ENCODE measurements at places on chromosomes 5 and 9.

- DNase-seq = no peak
Measured at GRCh38 chr5:159891371-159891770, 24.9 kb upstream of the ADRA1B start.

DNA sequence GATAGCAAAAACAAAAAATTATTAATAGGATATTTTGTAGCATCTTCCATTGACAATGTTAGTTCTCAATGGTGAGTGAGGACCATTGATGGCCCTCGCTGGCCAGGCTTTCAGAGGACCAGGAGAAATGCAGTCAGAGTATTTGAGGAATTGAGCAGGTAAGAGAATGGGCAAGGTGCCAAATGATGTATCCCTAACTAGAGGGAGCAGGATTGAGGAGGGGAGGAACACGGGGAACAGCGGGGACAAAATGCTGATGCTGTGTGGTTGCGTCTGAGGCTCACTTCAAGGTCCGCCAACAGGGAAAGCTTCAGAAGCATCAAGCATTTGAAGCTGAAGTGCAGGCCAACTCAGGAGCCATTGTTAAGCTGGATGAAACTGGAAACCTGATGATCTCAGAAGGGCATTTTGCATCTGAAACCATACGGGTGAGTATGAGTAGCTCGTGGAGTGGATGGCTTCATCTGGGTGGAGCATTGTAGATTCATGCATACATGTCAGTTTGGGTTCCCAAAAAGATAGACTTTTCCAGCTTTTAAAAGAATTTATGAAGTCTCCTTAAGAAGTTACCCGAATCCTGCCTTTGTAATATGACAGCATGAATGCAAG, 16.2 kb downstream of the SPTAN1 start:
- DNase-seq = no peak

- no peak for DNase-seq
Measured at GRCh38 chr9:128625391-128626146, 31.1 kb downstream of the DYNC2I2 start.

GRCh38 chr5:148135091-148136048, 33.0 kb upstream of the SPINK14 start:
- DNase-seq = no peak

DNA sequence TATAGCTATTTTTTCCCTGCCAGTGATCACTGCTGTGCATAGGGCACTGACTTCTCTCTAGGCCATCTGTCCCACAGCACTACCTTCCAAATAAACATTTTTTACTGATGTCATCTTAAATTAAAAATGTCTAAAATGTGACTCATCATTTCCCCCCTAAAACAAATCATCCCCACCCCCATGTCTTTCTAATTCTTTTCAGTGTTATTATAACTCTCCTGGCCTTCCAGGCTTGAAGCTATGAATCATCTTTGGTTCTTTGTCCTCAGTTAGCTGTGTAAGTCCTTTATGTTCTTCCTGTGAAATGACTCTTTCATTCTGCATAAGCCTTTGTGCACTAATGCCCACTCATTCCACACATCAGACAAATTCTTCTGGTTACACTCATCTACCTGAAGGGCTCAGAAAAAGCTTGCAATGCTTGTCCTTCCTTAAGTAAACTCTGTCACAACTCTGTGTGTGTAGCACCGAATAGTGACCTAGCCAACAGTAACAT, 78.1 kb downstream of the CFAP95 start:
- DNase-seq = no peak

DNA sequence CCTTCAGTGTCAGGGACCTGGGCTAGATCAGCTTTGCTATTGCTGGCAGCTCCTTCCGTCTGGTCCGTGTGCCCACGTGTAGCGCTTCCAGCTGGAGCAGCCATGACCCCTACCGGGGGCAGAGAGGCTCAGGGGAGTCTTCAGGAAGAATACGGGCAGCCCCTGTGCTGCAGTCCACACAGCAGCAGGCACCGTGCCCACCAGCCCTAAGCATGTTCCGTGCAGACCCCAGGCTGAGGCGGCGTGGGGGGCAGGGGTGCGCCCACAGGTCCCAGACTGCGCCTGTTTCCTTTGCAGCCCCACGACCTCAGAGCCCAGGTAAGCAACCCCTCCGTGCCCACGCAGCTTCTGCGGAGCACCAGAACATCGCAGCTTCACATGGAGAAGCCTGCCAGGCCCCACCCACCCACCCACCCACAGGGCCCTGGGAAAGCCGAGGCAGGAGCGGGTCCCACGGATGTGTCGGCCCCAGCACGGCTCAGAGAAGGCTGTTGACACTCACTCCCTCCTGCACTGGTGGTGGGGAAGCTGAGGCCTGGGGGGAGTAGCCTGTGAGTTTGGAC, 83.1 kb downstream of the KCNT1 start:
- no peak for DNase-seq

- no peak for DNase-seq
Measured at GRCh38 chr5:174920906-174921550, 196.6 kb downstream of the MSX2 start.

DNA sequence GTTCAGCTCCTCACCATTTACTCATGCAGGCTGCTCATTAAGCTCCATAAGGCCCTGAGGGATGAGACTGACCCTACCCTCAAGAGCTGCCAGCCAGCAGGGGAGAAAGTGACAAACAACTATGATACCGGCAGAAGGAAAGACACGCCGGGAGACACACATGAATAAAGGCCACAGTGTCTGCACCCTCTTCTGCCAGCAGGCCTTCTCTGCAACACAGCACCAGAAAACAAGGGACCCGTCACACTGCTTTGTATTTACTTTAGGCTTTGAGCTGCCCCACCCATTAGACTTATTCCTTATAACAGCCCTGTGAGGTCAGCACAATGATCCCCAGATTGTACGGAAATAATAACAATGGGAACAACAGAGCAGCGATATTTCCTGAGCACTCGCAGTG, 7.2 kb downstream of the GABBR2 start:
- DNase-seq = no peak

DNA sequence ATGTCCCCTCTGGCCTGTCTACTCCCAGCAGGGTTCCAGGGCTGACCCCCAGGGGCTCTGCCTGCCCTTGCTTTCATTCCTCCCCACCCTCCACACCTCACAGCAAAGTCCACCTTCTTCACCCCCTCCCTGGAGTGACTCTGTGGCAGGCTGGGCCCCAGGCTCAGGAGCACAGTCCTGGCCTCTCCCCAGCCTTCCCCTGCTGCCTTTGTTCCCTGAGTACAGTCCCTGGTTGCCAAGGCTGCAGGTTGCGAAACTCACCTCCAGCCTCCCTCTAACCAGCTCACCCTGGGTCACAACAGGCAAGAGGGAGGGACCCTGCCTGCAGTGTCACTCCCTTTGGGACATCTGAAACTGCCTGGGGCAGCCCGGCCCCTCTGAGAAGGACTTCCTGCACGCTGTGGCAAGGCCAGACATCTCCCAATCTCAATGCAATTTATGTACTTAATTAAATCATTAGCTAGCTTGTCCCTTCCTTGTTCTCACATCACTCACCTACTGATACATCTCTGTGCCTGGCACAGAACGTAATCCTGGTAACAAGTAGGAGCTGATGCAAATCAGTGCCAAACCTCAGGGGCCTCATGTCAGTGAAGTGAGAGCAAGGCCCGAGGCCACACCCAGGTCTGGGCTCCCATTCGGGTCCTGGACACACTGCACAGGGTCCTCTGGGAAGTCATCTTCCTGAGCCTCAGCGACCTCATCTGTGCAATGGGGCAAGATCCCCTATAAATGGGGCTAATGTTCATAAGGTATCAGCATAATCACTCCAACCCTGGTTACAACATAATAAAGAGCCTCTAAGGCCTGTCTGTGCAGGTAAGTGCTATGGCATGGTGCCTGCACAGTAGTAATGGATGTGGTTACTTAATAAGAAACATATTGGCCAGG, 27.3 kb upstream of the TRIM14 start:
- no peak for DNase-seq

DNA sequence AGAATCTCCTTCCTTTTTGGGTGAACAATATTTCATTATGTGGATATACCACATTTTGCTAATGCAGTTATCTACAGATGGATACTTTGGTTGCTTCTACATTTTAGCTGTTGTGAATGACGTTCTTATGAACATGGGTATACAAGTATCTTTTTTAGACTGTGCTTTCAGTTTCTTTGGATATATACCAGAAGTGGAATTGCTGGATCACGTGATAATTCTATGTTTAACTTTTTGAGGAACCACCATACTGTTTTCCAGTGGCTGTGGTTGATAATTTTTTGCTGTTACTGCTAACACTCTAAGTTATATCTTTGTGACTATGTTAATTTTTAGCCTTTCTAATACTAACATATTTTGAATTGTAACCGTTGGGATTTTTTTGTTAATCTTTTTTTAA, 12.5 kb downstream of the WDR70 start:
- no peak for DNase-seq

GRCh38 chr9:72477930-72478518, 43.4 kb upstream of the TMC1 start:
- DNase-seq = no peak

DNA sequence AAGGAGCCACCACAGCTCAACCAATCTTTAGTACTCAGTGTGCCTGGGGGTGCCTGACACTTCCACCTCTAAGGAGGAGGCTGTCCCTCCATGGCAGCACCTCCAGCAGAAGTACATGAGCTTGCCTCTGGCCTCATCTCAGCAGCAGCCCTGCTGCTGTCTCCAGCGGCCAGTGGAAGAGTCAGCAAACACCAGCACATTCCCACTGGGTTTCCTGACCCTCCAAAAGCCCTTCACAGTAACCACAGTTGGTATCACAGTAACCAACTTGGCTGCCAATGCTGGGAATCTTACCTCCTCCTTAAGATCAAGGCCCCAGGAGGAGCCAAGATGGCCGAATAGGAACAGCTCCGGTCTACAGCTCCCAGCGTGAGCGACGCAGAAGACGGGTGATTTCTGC, 29.4 kb downstream of the FSTL4 start:
- DNase-seq = no peak

- DNase-seq = no peak
Measured at GRCh38 chr9:109477258-109478050, 20.7 kb downstream of the PTPN3 start.

- no peak for DNase-seq
Measured at GRCh38 chr9:93183663-93184431, at the start of gene WNK2. WNK2 (plus strand) TSS chr9:93184139; CDS start chr9:93184930, 791 bp downstream.

DNA sequence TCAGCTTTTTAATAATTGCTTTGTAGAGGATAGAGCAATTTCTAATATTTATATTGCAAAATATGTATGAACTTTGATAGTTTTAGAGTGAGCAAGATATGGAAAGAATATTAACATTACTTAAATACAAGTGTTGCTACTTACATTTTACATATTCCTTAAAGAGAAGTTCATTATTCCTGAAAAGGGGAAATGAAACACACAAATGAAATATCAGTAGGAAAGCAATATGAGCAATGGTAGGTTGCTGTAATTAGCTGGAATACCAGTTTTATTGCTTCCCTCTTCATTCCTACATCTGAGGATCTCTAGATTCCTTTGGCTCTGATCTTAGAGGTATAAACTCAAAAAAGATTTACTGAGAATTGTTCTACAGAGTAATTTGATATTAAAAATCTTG, 414.1 kb downstream of the FAM170A start:
- DNase-seq = no peak

DNA sequence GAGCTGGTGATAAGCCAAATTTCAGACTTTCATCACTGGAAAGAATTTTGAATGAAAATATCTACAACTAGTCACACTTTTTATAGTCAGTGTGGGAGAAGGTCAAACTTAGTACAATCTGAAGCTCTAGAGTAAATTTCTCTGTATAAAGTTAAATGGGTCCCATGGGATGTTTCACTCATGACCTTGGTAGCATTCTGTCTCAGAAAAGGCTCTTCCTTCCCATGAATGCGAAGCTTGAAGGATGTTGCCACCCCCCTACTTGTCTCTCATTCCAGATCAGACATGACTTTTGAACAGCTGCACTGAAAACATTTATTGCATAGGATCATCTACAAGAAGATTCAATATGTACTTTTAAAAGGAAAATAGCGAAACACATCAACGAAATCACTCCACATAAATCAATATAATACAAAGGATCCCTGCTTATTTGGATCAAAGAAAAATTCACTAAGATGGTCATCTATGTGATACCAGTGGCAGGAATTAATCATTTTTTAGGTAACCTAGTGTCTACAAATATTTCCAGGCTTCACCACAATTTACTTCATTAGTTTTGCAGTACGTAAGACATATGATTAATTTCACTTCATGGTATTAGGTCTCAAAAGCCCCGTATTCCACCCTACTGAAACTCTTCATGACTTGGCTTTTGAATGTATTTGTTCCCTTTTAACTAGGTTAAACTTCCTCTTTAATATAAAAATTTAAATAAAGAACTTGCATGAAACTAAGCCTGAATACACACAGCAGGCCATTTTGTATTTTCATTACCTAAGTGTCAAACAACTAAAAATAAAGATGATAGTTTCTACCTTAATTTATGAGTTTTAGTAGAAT, 4.4 kb downstream of the ST8SIA4 start:
- DNase-seq = no peak

GRCh38 chr5:66438696-66439095, 157.5 kb upstream of the MAST4 start:
- DNase-seq = no peak

- no peak for DNase-seq
Measured at GRCh38 chr5:139543423-139543991, 17.6 kb upstream of the UBE2D2 start.

GRCh38 chr9:108186642-108187395, 669.0 kb downstream of the ACTL7B start:
- peak; percentile 76 for DNase-seq

- DNase-seq = no peak
Measured at GRCh38 chr9:97737429-97737828, 40.3 kb upstream of the XPA start.

DNA sequence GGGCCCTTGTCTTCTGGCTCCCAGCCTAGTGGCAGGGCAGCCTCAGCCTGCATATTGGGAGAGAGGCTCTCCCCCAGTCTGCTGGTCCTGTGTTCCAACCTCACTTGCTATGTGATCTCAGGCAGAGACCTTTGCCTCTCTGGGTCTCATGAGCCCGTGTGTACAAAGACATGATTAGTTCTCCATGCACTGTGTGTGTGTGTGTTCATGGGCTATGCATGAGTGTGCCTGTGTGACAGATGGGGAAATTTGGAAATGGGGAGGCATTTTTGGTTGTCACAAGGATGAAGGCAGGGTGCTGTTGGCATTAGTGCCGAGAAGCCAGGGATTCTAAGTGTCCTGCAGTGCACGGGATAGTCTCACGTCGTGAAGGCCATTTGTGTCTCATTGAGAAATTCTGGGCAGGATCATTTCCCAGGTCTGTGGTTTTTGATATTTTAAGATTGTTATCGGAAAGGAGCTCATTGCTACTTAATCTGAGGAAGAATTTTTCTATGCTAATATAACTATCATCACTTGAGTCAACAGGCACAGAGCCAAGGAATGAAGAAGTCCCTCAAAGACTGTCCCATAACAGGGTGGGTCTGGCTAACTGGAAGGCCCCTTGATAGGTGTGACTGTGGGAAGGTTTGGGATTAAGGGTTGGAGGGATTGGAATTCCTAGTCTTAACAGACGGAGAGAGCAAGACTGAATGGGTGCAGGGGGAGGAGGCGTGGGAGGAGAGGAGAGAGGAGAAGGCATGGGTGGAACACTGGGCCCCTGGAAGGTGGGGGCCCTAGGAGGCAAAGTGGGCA, 168.5 kb downstream of the RGS3 start:
- no peak for DNase-seq

- DNase-seq = no peak
Measured at GRCh38 chr9:33381231-33381791, 21.1 kb downstream of the AQP7 start.

GRCh38 chr5:17395106-17395880, 102.7 kb upstream of the TAF11L2 start:
- DNase-seq = no peak

GRCh38 chr5:180291234-180291940, 496 bp downstream of the MAPK9 start:
- DNase-seq = no peak
